Activated naive CD8-positive, alpha-beta T cell treated with anti-CD3 and anti-CD28 coated beads for 36 hours (primary cell): ENCODE measurements at places on chromosomes 6 and 20.

DNA sequence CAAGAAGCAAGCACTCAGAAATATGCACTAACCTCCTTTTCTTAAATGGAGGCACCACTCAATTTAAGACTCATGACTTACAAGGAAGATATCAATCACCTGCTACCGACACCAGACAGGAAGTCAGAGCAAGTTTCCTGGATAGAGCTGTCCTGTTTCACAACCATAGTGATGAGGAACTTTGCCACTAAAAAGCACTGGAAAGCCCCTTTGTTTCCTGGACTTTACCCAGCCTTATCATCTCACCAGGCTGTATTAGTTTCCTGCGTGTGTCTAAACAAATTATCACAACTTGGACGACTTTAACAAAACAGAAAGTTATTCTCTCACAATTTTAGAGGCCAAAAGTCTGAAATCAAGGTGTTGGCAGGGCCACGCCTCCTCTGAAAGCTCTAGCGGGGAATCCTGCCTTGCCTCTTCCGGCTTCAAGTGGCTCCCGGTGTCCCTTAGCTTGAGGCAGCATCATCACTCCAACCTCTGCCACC is 253.8 kb upstream of the STXBP5 start:
- DNase-seq = no peak

DNA sequence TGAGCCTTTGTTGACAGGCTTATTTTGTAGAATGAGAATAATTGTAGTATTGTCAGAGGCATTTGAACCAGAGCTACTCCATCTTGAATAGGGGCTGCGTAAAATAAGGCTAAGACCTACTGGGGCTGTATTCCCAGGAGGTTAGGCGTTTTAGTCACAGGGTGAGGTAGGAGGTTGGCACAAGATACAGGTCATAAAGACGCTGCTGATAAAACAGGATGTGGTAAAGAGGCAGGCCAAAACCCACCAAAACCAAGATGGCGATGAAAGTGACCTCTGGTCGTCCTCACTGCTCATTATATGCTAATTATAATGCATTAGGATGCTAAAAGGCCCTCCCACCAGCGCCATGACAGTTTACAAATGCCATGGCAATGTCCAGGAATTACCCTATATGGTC is 82.7 kb downstream of the PFDN4 start:
- no peak for DNase-seq

GRCh38 chr6:84882768-84883766 is 118.7 kb upstream of the TBX18 start:
- DNase-seq = no peak

DNA sequence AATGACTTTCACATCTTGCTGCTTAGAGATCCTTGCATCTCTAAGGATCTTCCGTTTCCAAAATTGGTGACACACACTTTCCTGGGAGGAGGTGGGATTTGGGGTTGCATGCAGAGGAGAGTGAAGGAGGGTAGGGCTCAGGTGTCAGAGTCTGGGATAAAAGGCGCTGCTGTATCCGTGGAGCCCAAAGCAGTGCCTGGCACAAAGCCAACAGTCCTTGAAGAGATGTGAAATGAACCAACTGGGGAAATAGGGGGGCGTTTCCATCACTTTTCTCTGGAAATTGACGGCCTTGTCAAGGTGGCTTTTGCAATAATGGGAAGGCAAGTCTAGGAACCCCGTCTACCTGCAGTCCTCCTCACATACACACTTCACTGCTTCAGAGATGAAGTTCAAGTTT is 59.5 kb upstream of the NELFCD start:
- no peak for DNase-seq
